EL (cell line): ENCODE measurements at places on chromosomes 16 and 17.

DNA sequence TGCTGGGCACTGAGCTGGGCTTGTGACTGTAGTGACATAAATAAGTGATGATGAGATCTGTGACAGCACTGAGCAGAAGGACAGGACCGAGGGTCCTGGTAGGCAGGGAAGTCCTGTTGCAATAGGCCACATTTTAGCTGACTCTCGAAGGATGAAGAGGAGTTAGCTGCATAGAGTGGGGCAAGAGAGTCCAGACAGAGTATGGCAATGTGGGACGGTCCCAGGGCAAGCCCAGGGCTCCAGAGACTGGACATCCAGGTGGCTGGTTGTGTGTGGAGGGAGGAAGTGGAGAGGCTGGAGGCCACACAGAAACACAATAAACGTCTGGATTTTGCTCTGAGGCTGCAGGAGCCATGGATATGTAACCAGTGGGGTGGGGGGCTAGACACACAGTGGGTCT is 64.5 kb upstream of the ZNF423 start:
- no peak for DNase-seq

DNA sequence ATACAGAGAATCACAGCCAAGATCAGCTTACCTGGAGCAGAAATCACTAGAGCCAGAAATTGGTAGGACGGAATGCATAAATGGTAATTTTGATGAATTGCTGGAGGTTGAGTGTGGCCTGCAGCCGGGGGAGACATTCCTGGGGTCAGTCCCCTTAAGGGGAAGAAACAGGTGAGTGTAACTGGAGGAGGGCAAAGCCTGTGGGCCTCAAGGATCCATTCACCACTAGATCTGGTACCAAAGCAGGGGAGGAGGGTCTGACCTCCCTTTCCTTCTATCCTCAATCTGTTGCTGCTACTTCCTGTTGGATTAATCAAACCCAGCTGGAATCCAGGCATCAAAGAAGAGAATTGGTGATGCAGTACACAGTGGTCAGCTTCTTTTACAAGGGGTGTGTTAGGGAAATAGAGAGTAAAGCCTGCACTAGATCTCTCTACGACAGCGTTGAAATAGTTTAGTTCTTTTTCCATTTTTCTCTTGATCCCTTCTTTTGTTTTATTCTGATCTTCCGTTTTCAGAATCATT is 8.6 kb upstream of the ABCA9 start:
- DNase-seq: no peak

DNA sequence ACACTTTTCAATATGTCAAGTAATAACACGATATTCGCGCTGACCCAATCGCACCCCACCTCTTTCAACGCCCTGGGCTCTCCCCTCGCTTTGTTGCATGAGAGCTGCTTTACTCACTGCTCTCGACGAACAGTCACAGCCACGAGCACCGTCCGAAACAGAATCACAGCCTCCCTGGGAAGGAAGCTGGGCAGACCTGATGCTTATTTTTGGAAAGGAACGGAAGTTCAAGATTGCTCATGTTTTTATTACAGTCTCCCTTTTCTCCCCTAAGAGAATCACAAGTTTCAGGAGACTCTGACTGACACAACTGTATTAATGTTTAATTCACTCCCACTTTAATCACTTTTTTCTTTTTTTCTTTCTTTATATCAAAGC is 67.8 kb downstream of the ANKRD11 start:
- peak; percentile 31 for DNase-seq

DNA sequence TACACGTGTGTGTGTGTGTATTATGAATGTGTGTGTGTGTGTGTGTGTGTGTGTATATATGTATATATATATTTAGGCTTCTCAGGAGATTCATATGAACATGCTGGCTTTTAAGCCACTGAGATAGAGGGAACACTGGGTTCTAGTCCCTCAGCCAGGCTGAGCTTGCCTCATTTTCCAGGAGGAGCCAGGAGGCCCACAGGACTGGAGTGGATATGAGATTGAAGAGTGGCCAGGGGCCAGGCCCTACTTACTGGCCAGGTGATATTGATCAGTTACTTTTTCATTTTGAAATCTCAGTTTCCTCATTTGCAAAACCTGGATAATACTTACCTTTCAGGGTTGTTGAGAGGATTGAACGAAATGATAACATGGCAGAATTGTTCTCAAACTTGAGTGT is 5.8 kb downstream of the PCTP start:
- no peak for DNase-seq

DNA sequence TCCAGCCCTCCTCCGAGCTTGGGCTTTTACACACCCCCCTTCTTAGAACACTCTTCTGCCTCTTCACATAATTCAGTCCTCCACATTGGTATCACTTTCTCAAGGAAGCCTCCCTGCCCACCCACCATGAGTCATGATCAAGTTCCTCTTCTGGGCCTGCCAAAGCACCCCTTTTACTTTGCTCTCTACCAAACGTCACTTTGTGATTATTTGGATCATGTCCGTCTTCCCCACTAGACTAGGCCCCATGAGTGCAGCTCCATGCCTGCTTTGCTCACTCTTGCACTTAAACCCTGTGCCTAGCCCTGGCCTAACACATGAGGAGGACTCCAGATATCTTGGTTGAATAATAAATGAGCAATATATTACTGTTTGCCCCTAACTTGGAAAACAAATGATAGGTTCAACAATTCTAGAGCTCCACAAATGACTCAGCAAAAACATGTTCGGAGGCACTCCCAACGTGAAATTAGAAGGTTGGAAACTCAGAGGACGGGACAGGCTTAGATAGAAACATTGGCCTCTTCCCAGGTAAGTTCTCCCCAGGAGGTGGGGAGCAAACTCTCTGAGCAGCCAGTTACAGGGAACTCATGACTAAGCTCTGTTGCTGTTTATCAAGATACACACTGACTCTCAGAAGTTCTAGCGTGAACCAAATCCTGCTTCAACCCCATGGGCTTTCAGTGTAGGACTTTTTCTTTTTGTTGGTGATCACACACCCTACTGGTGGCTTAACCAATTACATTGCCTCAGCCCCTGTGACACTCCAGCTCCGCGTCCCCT is 28.3 kb downstream of the G6PC1 start:
- peak; percentile 66 for DNase-seq

GRCh38 chr17:34246881-34247280 is 8.2 kb upstream of the CCL2 start:
- DNase-seq: no peak

DNA sequence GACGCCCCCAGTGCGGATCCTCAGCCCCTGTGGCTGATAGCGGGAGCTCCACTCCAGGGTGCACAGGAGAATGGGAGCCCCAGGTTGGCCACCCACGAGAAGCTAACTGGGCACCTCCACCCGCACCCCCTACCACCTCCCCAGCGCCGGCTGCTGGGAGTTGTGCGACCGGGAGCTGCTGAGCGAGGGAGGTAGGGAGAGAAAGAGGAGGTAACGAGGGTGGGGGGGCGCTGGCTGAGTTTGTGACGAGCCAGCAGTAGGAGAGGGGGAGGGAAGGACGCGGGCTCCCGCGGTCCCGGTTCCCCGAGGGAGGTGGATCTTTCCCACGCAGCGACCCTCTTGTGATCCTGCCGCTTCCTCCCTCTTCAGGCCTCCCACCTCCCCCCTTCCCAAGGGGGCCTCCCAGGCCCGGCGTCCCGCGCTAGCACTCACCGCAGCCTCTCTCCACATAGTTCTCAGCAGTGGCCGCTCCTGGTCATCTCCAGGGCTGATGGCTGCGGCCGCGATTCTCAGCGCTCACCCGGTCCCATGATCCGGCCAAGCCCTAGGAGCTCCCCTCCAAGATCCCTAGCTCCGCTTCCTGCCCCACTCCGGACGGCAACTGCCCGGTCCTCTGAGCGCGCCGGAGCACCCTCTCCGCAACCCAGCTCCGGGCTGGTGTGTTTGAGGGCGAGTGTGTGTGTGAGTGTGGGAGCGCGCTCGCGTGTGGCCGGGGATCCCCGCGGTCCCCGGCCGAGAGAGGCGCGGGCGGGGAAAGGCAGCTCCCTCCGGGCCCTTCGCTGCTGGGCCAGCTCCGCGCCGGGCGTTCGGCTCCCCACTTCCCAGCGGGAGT is at the start of gene GRIN2A:
TSS of gene GRIN2A (minus strand) at position 207 of the 832 bp plus-strand sequence. CDS start 2,017 bp downstream, outside the sequence.
- peak; percentile 56 for DNase-seq

DNA sequence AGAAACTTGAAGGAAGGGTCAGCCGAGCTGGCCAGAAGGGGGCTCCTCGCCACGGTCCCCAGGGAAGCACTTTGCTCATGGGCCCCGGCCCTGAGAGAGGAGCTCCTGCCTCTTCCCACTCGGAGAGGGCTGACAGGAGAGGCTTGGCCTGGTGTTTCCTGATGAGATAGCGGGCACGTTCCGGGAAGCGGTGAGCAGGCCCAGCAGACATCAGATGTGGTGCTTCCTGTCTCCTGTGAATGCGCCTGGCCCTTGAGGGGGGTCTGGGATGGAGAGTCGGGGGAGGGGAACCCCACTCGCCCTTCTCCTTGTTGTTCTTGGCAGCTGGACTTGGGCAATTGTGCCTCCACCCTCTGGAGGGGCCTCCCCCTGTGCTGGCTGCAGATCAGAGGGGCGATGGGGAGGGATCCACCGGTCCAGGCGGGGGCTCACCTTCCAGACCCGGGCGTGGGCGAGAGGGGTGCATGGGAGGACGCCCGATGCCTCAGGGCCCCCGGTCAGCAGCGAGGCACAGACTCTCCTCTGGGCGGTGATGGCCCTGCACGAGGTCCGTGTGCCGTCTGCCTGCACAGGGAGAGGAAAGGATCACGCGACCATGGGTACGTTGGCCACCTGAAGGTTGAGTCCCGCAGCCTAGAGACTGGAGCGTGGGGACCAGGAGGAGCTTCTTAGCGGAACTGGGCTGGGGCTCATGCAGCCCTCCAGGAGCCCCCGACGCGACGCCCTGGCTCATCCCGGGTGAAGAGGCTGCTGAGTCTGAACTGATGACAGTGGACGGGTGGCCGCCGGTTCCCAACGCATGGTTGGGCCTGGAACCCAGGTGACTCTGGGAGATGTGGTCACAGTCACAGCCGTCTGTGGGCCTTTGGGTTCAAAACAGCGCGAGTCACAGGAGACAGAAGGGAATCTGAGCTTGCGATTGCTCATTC is 25.4 kb downstream of the METRNL start:
- DNase-seq: no peak

DNA sequence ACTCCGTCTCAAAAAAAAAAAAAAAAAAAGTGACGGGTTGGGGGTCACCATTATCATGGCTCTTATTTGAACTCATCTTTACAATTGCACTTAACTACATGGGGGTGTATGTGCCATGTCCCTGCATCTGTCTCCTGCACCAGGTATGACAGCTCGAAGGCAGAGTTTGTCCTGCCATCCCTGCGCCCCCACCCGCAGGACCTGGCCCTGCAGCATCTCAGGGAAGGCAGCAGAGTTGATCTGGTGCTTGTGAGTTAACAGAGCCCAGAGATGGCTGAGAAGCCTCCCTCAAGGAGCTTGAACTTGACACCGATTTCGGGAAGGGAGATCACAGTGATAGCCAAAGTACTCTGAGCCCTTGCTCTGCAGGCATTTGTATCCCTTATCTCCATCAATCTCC is 44.8 kb downstream of the C16orf82 start:
- no peak for DNase-seq

GRCh38 chr16:27779641-27780164 is 229.8 kb downstream of the KATNIP start:
- DNase-seq: peak; percentile 20

DNA sequence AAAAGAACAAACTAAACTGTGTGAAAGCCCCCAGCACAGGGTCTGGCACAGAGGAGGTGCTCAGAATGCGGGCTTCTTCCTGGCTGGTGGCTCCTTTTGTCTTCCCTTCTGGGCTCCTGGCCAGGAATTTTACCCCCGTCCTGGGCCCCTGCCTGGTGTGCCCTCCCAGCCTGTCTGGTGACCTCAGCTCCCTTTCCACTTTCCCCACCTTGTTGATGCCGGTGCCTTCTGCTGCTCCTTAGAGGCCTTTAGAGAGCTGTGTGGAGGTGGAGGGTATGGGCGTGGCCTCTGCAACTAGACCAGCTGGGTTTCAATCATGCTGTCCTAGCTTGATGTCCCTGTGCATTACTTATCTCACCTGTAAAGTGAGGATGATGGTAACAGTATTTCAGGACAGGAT is 16.8 kb downstream of the PIRT start:
- no peak for DNase-seq

- DNase-seq: no peak
Measured at GRCh38 chr16:380762-381011, 1.1 kb downstream of the PGAP6 start.

DNA sequence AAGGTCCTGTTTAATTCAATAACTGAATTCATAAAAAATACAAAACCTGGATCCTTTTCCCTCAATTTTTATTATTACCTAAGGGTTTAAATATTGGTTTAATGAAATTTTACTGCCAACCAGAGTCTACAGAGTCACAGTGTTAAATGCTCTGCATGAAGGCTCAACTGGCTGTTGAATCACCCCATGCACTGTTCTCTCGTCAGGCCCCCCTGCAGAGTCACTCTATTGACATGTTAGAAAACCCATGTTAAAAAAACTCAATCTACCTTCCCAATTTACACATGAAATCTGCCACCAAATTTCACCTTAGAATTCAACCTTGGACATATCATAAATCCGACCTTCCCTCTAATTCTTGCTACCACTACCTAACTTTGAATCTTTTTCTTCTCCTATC is 43.3 kb upstream of the ULK2 start:
- no peak for DNase-seq

GRCh38 chr16:3175157-3176093 is 12.6 kb upstream of the OR1F1 start:
- DNase-seq: peak; percentile 80

- DNase-seq: peak; percentile 6
Measured at GRCh38 chr16:77564791-77565390, 130.1 kb upstream of the ADAMTS18 start.

DNA sequence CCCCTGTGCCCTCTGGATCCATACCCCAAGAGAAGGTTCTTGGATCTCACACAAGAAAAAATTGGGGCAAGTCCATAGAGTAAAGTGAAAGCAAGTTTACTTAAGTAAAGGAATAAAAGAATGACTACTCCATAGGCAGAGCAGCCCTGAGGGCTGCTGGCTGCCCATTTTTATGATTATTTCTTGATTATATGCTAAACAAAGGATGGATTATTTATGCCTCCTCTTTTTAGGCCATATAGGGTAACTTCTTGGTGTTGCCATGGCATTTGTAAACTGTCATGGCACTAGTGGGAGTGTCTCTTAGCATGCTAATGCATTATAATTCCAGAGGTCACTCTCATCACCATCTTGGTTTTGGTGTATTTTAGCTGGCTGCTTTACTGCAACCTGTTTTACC is 70.8 kb downstream of the NLK start:
- DNase-seq: no peak

DNA sequence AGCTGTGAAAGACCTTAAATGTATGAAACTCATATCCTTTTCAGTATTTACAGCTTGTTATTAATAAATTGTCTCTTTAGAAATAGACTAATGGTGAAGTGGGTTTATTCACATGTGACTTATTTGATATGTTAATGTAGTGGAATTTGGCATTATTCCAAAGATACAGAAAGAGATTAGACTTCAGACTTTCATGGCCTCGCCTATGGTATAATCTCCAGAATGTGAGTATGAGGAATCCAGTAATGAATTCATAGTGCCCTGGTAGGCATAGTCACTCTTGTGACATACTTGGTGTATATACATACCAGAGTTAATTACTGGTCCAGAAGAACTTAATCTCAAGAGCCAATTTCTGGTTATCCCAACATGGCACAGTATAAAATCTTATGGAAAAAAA is 72.7 kb downstream of the OMG start:
- peak; percentile 19 for DNase-seq

GRCh38 chr17:66331038-66331816 is 28.8 kb downstream of the PRKCA start:
- DNase-seq: no peak
